Hematopoietic multipotent progenitor cell (in vitro differentiated cells): ENCODE measurements at places on chromosomes 5 and 9.

- no peak for DNase-seq
These were observed 74.1 kb downstream of the GALNT10 start for GRCh38 chr5:154264549-154265196.

DNA sequence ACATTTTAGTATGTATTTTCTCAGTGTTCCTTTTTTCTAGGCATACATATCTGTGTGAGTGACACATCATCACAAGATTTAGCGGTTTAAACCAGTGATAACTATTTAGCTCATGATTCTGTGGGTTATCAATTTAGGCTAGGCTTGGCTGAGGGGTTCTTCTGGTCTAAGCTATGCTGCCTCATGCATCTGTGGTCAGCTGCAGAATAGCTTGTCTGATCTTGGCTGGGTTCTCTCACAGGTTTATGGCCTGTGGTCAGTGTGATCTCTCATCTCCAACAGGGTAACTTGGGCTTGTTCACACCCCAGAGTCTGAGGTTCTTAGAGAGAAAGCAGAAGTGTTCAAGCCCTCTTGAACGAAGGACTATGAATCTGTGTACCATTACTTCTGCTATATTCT lies 363.3 kb downstream of the KDM4C start:
- peak; percentile 40 for DNase-seq

- DNase-seq, result no peak
These were observed 39.4 kb upstream of the ERCC6L2 start for GRCh38 chr9:95836072-95836471.

DNA sequence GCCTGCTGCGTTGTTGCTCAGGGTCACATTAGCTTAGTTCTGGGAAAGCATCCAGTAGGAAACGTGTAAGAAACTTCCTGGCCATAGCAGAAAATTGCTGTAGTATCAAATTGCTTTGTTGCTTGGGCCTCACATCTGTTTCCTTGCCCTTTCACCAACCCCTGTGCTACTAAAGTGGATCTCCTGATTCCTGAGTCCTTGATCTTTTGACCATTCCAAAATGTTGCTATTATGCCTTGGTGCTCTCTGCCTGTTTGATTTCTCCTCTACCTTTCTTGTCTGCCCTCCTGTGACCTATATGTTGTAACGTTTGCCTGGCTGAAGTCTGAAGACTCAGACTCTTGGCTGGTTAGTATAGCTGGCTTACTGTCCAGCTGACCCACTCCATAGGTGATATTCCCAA lies 350.5 kb downstream of the ADGRV1 start:
- no peak for DNase-seq

GRCh38 chr5:134581241-134581981 lies 51.2 kb downstream of the SAR1B start:
- DNase-seq, result no peak

DNA sequence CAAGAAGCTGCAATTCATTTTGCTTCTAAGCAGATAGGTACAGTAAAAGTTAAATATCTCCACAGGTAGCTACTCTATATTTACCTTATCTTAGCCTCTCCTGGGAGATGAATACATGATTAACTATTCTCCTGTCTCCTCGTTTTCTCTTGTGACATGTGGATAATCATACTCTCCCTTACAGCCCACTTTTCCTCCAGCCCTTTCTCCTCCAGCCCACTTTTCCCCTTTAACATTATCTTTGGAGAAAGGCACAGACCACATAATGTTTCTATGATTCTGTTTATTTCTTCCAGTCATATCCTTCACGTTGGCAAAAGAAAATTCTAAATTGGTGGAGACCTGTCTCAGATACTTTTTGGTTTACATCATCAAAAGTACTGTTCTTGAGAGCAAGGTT lies 84.0 kb downstream of the OSMR start:
- DNase-seq, result no peak

- no peak for DNase-seq
These were observed 14.2 kb upstream of the GFPT2 start for GRCh38 chr5:180367300-180367699.

DNA sequence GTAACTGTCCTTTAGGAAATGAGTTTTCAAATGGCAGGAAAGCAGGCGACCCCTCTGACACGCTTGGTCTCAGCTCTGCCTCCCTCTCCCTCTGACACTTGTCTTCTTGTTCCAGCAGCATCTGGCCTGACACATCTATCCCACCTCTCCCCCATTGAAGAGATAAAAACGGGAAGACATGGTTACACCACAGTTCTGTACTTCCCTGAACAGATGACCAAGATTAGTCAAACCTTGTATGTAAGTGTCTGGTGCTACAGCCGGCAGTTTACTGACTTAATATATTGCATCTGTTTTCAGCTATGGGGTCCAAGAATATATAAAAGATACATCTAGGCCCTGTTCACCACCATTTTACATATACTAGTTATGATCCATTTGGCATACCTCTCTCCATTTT lies 29.6 kb upstream of the MLLT3 start:
- DNase-seq, result no peak

GRCh38 chr9:4741365-4742089 lies 525 bp upstream of the AK3 start:
- no peak for DNase-seq

DNA sequence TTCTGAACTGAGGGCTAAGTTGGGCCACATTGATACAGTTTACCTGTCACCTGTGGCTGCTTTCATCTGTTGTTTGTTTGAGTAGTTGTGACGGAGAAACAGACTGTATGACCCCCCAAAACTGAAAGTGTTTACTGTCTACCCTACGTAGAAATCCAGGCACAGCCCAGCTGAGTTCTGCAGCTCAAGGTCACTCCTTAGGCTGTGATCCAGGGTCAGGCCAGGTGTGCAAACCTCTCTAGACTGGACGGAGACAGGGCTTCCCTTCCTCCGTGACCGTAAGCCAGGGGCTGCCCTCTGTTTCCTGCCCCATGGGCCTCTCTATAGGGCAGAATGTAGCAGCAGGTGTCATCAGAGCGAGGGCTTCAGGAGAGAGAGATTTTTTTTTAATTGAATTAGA lies 207.9 kb upstream of the OTULINL start:
- no peak for DNase-seq
